Amniotic stem cell (primary cell): ENCODE measurements at places on chromosomes 12 and 14.

- DNase-seq = no peak
Measured at GRCh38 chr12:78186670-78187069, 356.0 kb downstream of the NAV3 start.

DNA sequence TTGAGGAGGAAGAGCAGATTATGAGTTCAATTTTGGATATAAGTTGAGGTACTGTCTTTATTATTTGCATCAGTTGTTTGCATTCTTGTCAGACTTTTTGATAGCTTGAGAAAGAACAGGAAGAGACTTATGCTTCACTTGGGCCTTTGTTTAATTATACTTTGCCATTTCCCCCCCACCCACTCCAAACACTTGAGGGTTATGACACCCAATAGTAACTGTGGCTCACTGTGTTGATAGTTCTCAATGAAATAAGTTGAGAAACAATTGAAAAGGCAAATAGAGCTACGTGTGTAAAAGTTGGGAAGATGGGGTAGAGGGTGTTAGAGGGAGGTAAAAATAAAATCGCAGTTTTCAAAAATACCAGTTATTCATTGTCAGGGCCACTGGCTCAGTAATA lies 17.7 kb downstream of the NAA30 start:
- no peak for DNase-seq

GRCh38 chr12:50542448-50542847 lies 37.7 kb downstream of the DIP2B start:
- DNase-seq = no peak

GRCh38 chr12:49347311-49348193 lies 864 bp downstream of the DNAJC22 start:
- DNase-seq = no peak

GRCh38 chr12:65362234-65363031 lies 84.0 kb downstream of the MSRB3 start:
- no peak for DNase-seq

- DNase-seq = no peak
Measured at GRCh38 chr14:95784137-95784536, 70.2 kb upstream of the TCL1A start.

- DNase-seq = no peak
Measured at GRCh38 chr14:58307597-58308316, 9.4 kb downstream of the ARID4A start.

- DNase-seq = no peak
Measured at GRCh38 chr12:66596199-66596598, 82.7 kb downstream of the GRIP1 start.

DNA sequence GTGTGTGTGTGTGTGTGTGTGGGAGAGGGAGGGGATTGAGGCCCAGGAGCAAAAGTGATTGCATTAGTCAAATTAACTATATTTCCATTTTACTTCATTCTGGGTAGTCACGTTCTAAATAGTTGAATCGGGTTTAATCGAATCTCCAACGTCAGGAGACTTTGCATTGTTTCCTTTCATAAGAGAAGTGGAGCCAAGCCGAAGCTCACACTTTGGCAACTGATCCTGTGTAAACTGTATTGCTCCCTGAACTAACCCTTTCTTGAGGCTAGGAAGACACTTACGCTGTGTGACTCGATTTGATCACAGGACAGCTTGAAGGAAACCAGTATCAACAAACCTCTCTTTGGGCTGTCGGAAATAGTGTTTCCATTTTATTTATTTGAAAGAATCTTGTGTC lies 363.4 kb upstream of the ATP2B1 start:
- DNase-seq = no peak

GRCh38 chr12:6235906-6236640 lies 35.9 kb downstream of the CD9 start:
- DNase-seq = no peak

DNA sequence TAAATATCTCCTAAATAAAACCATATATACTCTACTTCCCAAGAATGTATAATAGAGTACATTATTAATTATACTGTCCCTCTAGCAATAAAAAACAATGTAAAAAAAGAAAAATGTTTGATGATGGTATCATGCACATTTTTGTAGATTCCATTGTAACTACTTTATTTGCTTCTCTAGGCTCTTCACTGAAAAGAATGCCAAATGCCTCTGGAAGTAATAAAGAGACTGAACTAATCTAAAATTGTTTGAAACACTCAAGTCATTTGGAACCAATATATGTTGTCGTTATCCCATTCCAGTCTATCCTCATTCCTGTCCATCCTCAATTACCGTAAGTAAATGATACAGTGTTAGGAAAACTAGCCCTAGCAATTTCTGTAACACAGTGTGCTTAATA lies 233.6 kb downstream of the C12orf50 start:
- no peak for DNase-seq

- no peak for DNase-seq
Measured at GRCh38 chr12:108333898-108334699, 5.0 kb downstream of the CMKLR1 start.

- DNase-seq = no peak
Measured at GRCh38 chr14:50037852-50038251, 78.5 kb downstream of the VCPKMT start.

DNA sequence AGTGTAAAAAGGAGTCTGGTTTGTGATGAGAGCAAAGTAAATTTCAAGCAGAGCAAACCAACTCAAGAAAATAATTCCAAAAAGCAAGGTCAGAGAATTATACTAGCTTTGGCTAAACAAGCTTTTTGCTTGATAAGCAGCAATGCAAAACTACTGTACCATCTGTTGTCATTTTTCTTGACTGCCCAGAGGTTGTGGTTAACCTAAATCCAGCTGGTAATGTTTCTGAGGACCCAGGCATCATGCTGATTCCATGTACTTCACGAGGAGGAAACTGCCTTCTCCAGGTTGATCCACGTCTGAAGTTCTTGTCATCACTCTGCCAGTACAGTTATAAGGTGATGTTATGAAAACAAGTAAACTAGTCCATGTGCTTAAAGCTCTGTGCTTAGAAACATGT lies 185.2 kb downstream of the ACSS3 start:
- no peak for DNase-seq

DNA sequence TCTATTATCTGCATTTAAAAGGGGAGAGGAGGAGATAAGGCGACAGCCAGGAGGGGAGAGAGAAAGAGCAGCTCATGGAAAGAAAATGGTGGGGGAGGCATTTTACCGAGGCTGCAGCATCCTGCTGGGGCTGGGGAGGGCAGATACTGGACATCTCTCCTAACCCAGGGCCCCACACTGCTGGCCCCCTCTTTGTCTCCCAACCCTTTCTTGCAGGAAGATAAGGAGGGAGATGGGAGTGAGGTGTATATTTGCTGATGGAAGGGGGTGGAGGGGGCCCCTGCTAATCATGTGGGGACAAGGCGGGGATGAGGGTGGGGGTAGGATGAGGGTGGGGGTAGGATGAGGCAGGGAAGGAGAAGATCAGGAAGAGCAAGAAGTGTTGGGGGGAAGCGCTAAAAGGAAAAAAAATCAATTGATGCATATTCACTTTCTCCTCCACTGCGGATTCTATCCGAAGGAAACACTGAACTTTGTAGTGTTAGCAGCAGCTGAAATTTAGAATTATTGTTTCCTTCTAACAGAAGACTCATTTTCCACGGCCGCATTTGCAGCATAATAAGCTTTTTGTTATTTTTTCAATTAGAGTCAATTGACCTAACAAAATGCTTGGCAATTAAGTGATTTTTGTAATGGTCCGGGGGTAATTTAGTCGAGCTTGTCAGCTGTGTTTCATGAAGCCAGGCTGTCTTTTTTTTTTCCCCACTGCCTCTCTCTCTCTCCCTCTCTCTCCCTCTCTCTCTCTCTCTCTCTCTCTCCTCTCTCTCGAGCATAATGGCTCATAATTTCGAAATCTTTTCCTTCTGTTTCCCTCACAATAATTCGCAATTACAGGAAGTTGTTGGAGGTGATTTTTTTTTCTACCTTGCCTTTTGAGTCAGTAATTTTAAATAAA lies 1134.6 kb downstream of the BCL11B start:
- no peak for DNase-seq

GRCh38 chr14:73623504-73624054 lies 11.3 kb downstream of the ACOT6 start:
- no peak for DNase-seq

- no peak for DNase-seq
Measured at GRCh38 chr12:80129895-80130530, 30.7 kb downstream of the OTOGL start.

GRCh38 chr14:83291714-83292113 lies 1758.1 kb upstream of the SEL1L start:
- no peak for DNase-seq

GRCh38 chr12:102435827-102436436 lies 44.4 kb downstream of the IGF1 start:
- no peak for DNase-seq

GRCh38 chr12:53729644-53730043 lies 2.4 kb upstream of the CALCOCO1 start:
- no peak for DNase-seq

- DNase-seq = no peak
Measured at GRCh38 chr14:90626550-90626949, 189.7 kb downstream of the TTC7B start.

DNA sequence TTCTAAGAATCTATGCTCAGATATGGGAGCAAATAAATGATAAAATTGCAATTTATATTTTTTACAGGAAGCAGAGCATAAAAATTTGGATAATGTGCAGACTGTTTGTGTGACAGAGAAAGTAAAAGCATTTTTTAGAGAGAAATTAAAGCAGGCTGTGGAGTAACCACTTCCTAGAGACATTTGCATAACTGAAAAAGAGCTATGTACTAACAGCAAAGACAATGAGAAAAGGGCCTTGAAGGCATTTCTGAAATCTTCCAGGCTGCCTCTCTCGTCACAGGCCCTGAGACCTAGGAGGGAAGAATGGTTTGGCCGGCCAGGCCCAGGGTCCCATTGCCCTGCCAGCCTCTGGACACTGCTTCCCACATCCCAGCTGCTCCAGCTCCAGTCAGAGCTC lies 247.2 kb downstream of the ALX1 start:
- no peak for DNase-seq

GRCh38 chr12:127429551-127430285 lies 837.3 kb upstream of the TMEM132C start:
- no peak for DNase-seq

DNA sequence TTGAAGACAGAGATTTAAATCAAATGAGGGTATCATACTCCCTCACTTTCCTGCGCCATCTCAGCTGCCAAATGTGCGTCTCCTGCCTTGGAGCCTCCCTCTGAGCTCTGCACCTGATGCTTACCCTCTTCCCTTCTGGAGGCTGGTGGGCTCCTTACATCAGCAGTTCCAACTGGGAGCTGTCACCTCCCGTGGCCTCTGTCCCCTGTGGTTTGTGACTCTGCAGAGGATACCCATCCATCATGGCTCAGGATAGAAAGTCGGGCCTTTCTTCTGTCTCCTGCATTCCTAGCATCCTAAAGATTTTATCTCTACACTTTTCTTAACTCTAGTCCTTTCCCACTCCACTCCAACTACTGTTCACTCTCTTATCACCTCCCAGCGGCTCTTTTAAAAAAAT lies 570.6 kb downstream of the BCL11B start:
- DNase-seq = no peak

- DNase-seq = no peak
Measured at GRCh38 chr14:28773861-28774691, 7.5 kb downstream of the FOXG1 start.

DNA sequence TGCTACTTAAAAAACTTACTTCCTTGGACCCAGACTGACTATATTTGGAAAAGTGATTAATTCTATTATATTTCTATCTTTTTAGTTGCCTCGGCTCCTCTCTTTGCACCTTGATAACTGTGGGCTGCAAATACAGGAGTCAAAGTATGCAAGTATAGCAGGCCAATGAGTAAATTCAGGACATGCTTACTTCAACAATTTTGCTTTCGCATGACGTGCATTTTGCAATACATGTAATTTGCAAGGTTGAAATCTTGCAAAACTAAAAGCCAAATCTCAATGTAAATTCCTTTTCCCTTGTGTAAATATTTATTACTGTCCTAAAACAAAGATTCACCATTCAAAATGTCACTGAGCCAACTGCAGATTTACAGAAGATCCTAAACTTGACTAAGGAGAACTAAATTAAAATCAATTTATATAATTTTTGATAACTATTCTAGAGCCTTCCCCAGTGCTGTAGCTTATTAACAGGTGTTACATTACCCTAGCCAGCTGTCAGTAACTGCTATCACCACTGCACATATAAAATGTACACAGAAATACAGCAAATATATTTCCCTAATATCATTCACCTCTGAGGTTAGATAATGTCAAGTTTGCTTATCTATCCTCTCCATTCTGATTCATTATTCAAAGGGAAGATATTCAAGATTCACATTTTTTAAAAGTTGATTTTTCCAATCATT lies 1069.5 kb downstream of the TRHDE start:
- DNase-seq = no peak
